ENCODE measurements at places on chromosomes 1 and 21.

DNA sequence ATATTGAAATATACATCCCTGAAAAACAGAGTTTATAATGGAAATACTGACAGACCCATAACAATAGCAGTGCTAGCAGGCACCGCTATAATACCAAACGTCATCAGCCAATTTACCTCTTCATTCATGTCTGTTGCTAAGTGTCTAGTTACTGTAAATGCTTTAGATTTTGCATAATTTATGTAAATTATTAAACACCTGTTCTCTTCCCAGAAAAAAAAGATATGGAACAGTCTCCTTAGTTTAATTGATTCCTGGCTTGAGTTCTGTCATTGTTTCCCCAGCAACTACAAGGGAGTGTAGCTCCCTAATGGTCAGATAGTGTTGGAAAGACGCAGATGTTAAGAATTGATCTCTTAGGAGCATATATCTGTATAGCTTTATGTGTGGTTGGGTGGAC is 817.9 kb upstream of the ADGRL2 start:
- DNase-seq = no peak

GRCh38 chr1:234737967-234738314 is 128.0 kb upstream of the IRF2BP2 start:
- DNase-seq = no peak

DNA sequence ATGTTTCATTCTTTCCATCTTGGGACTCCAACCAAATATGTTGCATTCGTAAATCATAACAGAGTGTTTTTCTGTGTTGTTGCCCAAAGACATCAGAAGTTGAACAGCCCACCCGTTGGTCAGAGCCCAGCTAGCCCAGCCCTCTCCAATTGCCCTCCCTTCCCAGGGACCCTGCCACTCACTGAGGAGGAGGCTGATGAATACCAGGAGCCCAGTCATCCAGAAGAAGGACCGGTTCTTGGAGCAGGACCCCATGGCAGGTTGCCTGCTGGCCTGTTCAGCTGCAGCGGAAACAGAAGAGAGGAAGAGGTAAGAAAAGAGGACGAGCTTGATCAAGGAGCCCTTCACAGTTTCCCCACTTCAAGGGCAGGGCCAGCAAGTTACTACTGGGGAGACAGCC is 172.2 kb upstream of the ETV3 start:
- DNase-seq = no peak

- peak; percentile 62 for DNase-seq
Observed at GRCh38 chr1:200428482-200429205, 18.8 kb upstream of the ZNF281 start.

DNA sequence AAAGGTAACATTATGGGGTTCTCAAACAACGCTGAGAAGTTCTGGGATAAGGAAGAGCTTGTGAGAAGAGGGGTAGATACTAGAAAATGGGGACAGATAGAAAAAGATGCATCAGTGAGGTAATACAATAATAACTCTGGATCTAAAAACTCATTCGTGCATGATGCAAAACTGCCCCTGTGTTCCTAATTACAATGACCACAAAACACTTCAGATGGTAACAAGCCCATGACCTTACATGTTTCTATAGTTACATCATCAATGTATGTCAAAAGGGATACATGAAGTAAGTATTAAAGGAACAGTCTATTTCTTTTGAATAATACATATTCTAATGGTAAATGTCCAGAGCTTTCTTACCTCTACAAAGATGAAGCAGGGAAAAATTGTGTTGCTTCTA is 110.6 kb upstream of the PLPPR5 start:
- no peak for DNase-seq

- DNase-seq = no peak
Observed at GRCh38 chr21:38206646-38207045, 50.1 kb upstream of the KCNJ15 start.

DNA sequence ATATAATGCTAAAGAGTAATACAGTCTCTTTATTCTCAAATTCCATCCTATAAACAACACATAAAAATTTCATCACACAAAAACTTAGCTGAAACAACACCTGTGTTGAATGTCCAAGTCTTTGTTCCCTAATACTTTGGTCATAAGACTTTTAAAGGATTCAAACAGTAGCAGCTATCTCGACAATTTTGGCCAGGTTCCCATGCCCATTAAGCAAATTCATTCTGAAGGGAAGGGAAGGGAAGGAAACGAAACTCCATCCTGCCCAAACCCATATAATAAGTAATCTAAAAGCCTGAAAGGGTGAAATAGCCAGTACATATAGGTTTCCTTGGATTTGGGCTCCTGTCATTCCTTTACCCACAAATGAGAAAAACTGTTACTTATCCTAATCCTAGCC is 7.5 kb downstream of the IVNS1ABP start:
- DNase-seq = no peak

- DNase-seq = no peak
Observed at GRCh38 chr1:3915551-3916121, 15.6 kb upstream of the C1orf174 start.

DNA sequence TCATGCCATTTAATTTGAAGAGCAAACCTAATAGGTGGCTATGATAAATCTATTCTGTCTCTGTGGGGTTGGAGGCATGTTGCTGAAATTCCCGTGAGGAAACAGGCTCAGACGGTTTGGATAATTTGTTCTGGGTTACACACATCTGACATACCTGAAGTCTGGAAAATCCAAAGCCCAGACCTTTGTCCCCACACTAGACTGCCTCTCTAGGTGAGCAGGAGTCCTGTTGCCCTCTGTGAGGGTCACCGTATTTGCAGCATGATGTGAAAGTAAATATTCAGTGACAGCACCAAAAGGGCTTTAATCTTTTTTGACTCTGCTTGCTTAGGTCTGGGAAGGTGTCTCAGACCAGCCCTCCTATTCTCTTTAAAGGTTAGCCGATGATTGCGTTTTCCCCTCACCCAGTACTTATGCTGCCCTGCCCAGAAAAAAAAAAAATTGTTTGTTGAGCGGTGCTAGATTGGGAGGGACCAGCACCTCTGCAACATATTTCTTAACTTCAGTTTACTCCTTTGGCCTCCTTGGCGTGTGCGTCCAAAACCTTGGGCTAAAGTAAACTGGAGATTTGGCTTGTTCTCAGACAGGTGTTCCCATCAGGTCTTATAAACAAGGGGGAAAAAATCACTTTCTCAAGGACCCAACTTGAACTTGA is 67.0 kb downstream of the CACHD1 start:
- no peak for DNase-seq

GRCh38 chr1:25640646-25641328 is 24.2 kb downstream of the MAN1C1 start:
- no peak for DNase-seq

DNA sequence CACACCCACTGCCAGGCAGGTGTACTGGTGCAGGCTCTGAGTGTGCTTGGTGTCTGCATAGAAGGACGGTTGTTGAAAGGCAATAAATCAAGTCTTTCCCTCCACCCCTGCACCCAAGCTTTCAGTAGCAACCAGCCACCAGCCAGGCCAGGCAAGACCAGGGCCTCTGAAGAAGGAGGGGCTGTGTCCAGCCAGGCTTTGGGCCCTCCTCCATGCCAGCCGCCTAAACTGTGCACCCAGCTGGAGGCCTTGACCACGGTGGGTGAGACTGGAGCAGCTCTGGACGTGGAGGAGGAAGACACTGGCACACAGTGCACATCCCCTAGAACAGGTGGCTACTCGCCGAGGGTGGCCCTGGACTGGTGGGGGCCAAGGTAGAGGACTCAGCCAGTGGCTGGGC is 4.9 kb downstream of the OLIG2 start:
- no peak for DNase-seq

DNA sequence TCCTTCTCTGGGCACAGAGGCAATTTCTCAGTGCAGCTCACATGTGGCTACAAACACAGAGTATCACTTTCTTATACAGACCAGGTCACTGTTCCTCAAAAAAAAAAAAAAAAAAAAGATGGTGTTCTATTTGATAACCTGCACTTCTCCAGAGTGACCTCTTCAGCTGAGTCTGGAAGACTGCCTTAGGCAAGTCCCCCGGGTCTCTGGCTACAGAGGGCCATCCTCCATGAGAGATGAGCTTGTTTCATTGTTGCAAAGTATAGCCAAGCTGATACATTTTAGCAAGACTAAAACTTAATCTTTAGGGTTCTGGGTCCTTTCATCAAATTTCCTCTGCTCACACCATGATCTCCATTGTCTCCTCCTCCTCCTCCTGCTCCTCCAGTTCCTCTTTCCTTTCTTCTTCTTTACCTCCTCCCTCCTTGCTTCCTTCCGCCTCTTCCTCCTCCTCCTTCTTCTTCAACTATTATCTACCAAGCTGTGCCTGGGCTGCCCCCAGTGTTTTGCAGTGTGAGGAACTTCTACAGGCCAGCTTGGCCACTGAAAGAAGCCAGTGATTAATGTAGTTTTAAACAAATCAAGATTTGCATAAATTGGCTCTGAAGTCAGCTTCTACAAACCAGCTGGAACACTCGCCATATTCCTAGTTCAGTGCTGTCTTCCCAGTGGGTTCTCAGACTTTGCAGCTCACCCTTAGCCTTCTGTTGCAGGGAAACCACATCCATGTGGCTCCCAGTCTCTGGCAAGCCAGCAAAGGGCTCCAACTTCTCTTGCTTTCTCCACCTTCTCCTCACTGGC is 139.4 kb downstream of the RUNX1 start:
- DNase-seq = no peak

DNA sequence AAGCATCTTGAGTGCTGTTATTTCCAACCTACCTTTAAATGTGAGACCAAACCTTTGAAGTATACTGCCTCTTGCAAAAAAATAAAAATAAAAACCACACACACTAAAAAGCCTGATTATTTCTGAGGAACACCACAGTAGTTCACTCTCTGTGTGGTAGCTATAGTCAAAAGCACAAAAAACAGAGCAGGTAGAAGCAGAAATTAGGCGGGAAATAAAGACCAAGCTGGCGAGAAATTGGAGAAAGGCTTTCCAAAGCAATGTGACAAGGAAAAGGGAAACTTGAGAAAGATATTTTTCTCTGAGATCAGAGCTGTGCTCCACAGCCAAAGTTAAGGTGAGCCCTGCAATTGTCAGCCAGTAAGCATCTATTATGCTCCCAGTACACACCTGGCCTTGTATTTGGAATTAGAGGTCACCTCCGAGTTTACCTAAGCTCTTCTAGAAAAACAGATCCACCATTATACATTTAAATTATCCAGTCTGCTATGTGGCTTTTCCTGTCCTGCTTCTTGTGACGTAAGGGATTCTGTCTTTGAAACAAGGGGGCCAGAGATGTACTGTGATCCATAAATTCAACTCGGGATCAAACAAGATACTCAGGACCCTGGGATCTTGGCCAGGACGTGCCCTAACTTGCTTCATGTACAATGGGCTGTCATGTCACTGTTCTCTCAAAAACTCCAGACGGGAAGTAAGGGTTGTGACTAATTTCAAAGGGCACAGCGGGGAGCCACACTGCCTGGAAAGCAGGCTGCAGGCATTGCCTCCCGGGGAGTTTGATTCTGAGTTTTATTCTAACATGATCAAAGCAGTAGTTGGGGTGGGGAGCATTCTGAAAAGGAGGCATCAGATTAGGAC is 39.8 kb upstream of the RAB4A start:
- DNase-seq = peak; percentile 44

GRCh38 chr1:186155594-186155993 is 219.5 kb downstream of the TPR start:
- peak; percentile 75 for DNase-seq

DNA sequence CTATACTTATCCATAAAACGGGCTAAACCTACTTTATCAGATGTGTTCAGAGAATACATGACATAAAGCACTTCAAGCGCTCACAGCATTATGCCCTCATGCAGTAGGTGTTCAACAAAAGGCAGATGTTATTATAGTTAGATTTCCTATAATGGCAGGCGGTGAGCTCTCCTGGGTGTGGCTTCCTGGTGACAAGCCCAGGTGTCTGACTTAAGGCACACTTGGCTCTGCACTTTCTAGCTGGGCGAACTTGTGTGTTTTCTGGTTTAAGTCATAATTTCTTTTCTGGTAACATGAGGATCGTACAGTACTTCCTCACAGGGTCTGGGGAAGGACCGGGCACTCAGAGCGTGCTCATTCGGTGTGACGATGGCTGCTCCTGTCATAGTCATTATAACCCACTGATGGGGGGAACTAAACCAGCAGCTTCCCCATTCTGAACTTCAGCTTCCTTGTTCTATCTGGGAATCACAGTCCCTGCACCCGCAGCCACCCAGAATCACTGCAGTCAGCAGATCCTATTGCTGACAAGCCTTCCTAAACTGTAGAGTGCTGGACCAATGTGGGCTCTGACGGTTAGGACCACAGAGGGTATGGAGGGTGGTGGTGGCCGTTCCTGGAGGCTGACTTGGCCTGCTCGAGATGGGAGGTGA is 52.8 kb downstream of the IGSF21 start:
- no peak for DNase-seq

- no peak for DNase-seq
Observed at GRCh38 chr1:106995970-106996369, 60.5 kb upstream of the PRMT6 start.

GRCh38 chr1:85111695-85112094 is 63.4 kb upstream of the MCOLN3 start:
- DNase-seq = no peak

DNA sequence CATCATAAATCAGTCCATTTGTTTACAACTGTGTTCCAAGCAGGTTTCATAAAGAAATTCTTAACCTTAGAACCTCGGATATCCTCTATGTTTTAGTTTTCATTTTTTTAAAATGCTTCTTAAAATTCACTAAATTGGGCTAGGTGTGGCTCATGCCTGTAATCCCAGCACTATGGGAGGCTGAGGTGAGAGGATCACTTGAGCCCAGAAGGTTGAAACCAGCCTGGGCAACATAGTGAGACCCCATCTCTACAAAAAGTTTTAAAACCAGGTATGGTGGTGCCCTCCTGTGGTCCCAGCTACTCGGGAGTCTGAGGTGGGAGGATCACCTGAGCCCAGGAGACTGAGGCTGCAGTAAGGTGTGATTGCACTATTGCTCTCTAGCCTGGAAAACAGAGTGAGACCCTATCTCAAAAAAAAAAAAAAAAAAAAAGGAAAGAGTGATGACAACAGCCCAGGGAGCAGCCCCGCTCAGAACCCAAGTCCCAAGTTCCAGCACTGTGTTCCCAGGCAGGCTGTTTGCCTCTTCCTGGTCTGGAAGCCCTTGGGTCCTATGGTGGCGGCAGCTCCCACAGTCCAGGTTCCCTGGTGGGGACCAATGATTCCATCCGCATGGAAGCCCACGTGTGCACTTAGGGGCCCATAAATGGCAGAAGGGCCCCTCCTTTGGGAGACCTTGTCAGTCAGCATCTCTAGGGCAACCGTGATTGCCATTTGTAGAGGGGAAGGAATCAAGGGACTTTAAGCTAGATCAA is 24.7 kb upstream of the SPSB1 start:
- DNase-seq = no peak

DNA sequence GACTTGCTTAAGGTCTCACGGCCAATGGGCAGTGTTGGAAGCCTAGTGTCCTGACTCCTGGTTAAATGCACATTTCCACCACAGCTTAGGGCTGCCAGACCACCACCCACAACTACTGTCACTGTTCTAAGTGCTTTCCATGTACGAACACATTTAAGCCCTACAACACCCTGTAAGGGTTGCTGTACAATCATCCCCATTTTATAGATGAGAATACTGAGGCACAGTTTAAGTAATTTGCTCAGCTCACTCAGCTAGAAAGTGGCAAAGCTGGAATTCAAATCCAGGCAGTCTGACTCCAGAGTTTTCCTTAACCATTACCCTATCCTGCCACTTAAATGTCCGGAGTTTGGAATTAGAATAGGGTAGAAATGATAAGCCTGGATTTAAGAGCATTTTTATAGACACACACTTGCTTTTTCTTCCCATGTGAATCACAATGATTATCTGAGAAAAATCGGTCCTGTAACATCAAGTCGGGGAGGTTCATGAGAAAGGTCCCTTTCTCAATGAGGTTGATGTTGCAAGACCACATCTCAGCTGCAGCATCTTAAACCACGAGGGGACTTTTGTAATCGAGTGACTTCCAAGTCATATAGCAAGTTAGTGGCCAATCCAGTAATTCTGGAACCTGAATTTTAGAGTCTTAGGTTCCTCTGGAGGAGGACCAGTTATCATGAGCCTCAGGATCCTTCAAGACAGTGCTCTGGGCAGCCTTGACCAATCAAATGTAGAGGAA is 8.6 kb downstream of the E2F2 start:
- DNase-seq = peak; percentile 14

Data from PC-3 (cell line).